B cell (primary cell): ENCODE measurements at places on chromosomes 13 and 19. TPM values are rescaled to one million over a fixed set of nuclear protein-coding genes. Genes with fewer than 3 reads are reported as not detected.

DNA sequence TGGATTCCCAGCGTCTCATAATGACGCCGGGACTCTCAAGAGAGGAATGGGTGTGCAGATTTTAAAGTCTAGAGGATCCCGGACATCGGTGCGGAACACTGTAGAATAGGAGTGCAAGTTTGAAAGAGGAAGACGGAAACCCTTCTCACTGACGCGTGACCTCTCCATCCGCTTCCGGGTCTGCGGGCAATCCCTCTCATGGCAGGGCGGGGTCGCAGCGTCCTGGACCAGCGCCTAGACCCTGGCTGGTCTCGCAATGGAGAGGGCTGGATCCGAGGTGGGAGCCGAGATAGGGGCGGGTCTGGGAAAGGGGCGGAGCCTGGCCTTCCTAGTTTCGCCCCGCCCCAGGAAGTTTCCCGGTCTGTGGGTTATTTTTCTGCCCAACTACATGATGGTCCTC, 4.6 kb upstream of the ZNF845 start:
- no peak overlapping the region for H3K27ac ChIP-seq
- H3K36me3 ChIP-seq: no peaks in the 10 kb centered on the region
- H3K27me3 ChIP-seq: peaks cover 3% of the 10 kb centered on the region
- peak; percentile 43 for DNase-seq
- H3K4me3 ChIP-seq: peak overlapping the region; percentile 16

DNA sequence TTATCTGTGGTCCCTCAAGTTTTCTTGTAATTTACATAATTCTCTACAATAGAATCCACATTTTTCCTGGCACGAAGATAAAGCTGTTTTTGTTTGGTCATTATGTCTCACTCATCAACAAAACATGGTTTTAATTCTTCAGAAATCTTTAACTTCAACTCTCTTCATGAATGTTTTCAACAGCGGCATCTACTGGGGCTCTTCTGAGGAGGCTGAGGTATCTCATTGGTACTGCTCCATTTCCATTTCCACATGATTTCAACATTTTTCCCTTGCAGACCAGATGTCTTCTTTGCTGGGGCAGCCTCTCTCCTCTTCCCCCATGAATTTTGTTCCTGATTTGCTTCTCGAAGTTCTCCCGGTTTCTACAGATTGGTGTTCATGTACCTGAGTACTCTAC, 5.8 kb upstream of the KBTBD7 start:
- H3K4me3 ChIP-seq: no peak overlapping the region
- no peaks in the 10 kb centered on the region for H3K27me3 ChIP-seq
- peak overlapping the region; percentile 100 for H3K27ac ChIP-seq
- H3K36me3 ChIP-seq: no peaks in the 10 kb centered on the region
- DNase-seq: no peak

DNA sequence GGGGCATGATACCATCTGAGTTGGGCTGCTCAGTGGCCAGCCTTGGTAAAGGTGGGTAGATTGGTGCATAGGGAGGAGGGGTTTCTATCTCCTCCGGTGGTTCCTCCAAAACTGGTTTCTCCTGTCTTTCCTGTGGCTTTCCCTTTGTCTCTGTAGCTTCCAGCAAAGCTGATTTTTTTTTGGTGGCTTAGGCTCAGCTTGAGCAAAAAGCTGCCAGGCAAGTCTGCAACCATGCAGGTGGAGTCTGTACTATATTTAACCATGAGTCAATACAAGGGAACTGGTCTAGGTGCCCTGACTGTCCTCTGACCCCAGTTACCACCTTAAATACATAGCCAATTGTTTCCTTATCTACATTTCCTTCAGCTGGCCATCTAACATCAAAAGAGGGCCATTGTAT, 64.0 kb upstream of the ZNF681 start:
- no peaks in the 10 kb centered on the region for H3K27me3 ChIP-seq
- no peak overlapping the region for H3K4me3 ChIP-seq
- no peak overlapping the region for H3K27ac ChIP-seq
- H3K4me1 ChIP-seq: no peaks in the 10 kb centered on the region
- DNase-seq: no peak

- H3K4me3 ChIP-seq: no peak overlapping the region
- H3K36me3 ChIP-seq: peaks cover 8% of the 10 kb centered on the region
- H3K27me3 ChIP-seq: no peaks in the 10 kb centered on the region
- H3K27ac ChIP-seq: no peak overlapping the region
These were observed 108.8 kb downstream of the KLF12 start for GRCh38 chr13:74025369-74025768.

DNA sequence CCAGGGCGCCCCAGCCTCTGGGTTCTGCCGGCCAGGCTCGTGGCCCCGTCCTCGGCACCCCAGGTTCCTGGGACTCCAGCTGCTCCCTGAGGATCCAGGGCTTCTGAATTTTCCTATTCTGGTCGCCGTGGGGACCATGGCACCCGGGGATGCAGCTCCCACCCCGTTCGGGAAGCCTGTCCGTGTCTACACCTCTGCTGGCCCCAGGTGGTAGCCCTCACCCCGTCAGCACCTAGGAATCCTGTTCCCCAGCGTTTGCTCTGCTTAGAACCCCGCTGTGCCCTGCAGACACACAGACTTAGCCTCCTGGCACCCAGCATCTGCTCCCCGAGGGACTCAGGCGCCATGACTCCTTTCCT, 960 bp downstream of the PPFIA3 start:
- DNase-seq: no peak
- H3K4me3 ChIP-seq: no peak overlapping the region
- H3K36me3 ChIP-seq: no peaks in the 10 kb centered on the region
- peaks cover 19% of the 10 kb centered on the region for H3K4me1 ChIP-seq
- no peaks in the 10 kb centered on the region for H3K27me3 ChIP-seq

DNA sequence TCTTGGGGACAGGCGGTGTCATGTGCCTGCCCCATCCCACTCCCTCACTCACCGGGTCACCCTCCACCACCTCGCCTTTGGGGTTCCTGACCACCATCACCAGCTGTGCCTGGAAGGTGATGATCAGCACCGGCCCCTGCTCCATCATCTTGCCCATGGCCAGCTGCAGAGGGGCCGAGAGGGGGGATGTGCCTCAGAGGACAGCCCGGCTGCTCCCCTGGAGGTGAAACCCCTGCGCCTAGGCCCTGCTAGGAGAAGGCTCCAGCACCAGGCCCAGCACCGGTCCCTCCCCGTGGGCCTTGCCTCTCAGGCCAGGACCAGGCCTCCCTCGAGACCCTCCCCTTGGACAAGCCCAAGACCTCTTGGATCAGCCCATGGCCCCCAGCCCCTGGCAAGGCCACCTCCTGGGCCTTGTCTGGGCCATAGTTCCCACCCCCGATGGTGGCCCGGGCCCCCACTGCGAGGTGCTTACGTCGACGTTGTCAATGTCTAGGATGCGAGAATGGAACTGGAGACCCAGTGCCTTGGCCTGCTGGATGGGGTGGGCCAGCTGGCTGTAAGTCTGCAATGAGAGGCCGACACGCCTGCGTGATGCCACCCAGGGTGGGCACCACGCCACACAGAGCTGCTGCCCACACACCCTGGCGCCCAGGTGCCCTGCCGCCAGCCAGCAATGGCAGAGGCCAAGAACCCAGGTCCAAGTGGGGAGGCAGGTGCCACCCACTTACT, 1.8 kb upstream of the CTXN1 start:
- peaks cover 10% of the 10 kb centered on the region for H3K4me1 ChIP-seq
- no peak overlapping the region for H3K4me3 ChIP-seq
- H3K27me3 ChIP-seq: no peaks in the 10 kb centered on the region
- DNase-seq: no peak

DNA sequence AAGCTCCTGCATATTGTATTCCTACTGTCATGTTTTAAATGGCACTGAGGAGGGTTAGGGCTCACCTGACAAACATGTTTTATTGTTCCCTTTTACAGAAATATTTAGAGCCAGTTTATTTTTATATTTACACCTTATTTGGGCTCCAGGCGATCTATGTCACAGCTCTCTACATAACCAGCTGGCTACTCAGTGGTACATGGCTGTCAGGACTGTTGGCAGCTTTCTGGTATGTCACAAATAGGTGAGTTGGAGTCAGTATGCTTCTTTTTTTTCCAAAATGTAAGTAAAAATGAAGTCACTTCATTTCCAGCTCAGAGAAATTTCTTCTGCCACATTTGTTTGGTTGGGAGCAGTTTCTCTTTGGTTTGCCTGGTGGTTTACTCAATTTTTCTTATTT, 31.5 kb downstream of the DPY19L3 start:
- DNase-seq: no peak
- no peaks in the 10 kb centered on the region for H3K4me1 ChIP-seq
- no peak overlapping the region for H3K4me3 ChIP-seq

- no peak for DNase-seq
- H3K36me3 ChIP-seq: no peaks in the 10 kb centered on the region
- H3K4me1 ChIP-seq: no peaks in the 10 kb centered on the region
- no peak overlapping the region for H3K4me3 ChIP-seq
- no peak overlapping the region for H3K27ac ChIP-seq
These were observed 87.1 kb downstream of the TEX29 start for GRCh38 chr13:111407381-111408131.

- H3K27me3 ChIP-seq: no peaks in the 10 kb centered on the region
- DNase-seq: no peak
- no peaks in the 10 kb centered on the region for H3K4me1 ChIP-seq
- H3K4me3 ChIP-seq: no peak overlapping the region
- no peak overlapping the region for H3K27ac ChIP-seq
- H3K36me3 ChIP-seq: no peaks in the 10 kb centered on the region
These were observed 43.2 kb downstream of the DCLK1 start for GRCh38 chr13:36088001-36088400.

TNFSF9 gene
- polyA plus RNA-seq: 8.9 and 24.3 TPM in 2 replicates

HCST gene
- 29.8 and 40.6 TPM in 2 replicates for polyA plus RNA-seq

LACC1 gene
- polyA plus RNA-seq: 1.4 and 2.0 TPM in 2 replicates

OR7A5 gene
- not detected in 2 replicates for polyA plus RNA-seq

RNF6 gene
- polyA plus RNA-seq: 19.2 and 20.1 TPM in 2 replicates
